Cardiac fibroblast (primary cell): ENCODE measurements at places on chromosomes 5 and 9.

DNA sequence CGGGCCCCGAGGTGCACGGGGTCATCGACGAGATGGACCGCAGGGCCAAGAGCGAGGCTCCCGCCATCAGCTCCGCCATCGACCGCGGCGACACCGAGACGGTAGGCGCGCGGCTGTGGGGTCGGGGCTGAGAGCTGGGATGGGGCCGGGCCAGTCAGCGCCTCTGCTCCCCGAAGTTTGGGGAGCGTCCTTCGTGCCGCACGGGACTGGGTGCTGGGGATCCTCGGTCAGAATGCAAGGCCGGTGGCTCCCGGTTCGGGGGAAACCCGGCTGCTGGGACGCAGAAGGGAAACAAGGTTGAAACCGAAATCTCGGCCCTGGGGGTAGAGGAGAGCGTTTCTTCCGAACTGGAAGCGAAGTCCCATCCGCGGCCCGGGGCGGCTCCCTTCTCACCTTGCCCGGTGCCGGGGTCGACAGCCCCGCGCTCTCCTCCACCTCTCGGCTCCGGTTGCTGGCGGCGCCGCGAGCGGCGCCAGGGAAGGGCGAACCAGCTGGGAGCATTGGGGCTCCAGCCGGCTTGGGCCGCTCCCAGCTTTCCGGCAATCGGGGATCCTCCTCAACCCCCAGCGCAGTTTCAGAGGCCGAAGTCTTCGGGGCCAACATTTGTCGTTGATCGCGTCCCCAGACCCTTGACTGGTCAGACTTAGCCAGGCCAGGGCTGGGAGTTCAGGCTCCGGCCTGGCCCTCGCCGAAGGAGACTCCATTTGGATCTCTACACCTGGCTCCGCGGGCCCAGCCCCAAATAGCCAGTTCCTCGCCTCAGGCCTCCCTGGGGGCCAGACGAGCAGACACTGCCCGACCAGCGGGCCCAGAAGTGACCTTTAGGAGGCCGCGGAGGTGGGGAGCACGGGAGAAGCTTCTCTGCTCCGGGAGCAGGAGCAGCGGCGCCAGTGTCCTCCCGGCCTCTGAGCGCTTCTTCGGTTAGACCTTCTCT is 1.1 kb downstream of the LHX2 start:
- no peak for DNase-seq

DNA sequence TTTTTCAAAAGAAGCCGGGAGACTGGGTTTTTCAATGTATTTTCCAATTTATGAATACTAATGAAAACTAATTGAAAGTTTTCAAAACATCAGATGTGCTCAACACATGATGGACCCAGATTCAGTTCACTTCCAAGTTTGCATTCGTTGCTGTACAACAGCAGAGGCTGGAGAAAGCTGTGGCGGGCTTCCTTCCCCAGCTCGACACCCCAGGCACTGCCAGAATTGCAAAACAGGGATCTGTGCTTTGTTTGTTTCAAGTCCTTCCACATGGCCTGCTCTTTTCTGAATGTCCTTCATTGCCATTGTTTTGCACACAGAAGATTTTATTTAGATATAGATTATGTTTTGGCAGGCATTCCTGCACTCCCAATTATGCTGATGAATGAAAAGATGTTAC is 30.3 kb upstream of the INSYN2B start:
- no peak for DNase-seq

- DNase-seq, result no peak
Observed at GRCh38 chr5:149412783-149413476, 33.8 kb upstream of the IL17B start.

DNA sequence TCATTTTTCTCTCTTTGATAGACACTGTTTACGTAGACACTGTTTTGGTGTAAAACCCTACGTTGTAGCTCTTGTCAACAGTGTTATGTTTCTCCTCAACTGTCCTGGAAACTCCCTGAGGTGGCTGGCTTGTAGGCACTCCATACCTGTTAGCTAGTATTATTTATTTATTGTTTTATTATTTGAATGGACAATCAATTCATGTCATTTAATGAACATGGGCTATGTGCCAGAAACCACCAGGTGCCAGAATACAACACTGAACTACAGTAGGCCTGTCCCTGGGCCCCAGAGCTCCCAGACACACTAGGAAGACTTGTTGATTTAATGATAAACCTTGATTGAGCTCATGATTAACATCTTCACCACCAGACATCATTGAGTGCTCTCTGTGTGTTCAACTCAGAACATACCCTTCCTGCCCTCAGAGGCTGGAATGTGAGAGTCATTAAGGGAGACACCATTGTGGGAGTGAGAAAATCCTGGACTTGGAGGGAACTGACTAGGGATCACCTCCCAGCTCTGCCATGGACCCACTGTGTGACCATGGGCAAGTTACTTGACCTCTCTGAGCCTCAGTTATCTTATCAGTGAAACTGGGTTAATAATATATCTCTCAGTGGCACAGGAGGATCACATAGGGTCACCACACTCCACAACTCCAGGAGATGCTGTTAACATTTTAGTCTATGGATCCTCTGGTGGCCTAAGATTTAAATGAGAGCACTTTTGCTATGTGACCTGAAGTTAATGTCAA is 19.2 kb downstream of the IRF1 start:
- DNase-seq, result no peak

DNA sequence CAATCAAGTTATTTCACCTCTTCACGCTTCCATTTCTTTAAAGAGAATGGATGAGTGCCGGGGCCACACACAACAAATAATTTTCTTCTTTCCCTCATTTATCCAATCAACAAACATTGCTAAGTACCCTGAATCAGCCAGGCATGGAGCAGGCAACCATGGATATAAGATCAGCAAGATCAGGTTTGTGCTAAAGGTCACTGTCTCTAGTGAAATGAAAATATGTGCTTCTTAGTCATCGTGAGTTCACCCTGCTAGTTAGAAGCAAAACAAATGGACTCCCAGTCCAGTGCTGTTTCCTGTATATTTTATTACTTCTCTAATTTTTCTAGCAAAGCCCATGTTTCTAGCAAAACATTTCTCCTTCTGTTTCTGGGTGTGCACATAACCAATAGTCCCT is 629.2 kb downstream of the BNC2 start:
- peak; percentile 75 for DNase-seq

GRCh38 chr9:97938081-97938644 is at the start of gene HEMGN:
Gene HEMGN (minus strand): TSS chr9:97938172. CDS start chr9:97938136, 36 bp downstream.
- no peak for DNase-seq

- no peak for DNase-seq
Observed at GRCh38 chr5:160493806-160494338, 72.2 kb downstream of the PTTG1 start.

- DNase-seq, result peak; percentile 52
Observed at GRCh38 chr5:89769975-89770374, 639.6 kb downstream of the CETN3 start.

- no peak for DNase-seq
Observed at GRCh38 chr9:84744726-84745125, 75.2 kb downstream of the NTRK2 start.

- DNase-seq, result peak; percentile 33
Observed at GRCh38 chr5:123089914-123090660, 1.0 kb downstream of the PRDM6 start.
